ENCODE measurements at places on chromosomes 6 and 20.

GRCh38 chr20:20505554-20505953 is 137.7 kb downstream of the INSM1 start:
- DNase-seq = no peak

- no peak for DNase-seq
Observed at GRCh38 chr6:140537834-140538705, 1163.6 kb upstream of the CITED2 start.

GRCh38 chr20:21272279-21272678 is 30.9 kb upstream of the XRN2 start:
- no peak for DNase-seq

DNA sequence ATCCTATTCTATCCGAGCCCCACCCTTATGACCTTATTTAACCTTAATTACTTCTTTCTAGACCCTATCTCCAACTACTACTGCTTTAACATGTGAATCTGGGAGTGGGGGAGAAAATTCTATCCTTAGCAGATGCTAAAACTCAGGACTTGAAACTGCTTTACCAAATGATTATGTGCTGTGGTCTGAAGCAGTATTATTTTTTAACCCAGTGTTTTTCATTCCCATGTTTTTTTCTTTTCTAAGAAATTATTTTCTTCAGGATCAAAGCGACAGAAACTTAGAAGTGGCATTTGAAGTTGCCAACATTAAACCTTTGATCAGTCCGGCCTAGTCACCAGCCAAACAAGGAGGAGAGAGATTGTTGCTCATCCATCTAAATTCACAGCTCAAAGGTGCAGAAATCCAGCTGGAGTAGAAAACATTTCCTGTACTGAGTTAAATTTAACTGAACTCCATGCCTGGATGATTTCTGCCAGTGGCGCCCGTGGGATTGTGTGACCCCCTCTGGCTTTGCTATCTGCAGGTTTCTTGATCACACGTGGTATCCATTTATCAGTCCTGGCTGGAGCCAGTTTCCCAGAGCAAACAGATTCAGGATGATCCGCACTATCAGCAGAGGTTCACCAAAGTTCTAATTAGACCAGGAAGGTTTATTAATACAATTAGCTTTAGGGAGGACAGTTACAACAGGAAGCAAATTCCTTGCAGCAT is 300.5 kb downstream of the PLCB1 start:
- DNase-seq = no peak

DNA sequence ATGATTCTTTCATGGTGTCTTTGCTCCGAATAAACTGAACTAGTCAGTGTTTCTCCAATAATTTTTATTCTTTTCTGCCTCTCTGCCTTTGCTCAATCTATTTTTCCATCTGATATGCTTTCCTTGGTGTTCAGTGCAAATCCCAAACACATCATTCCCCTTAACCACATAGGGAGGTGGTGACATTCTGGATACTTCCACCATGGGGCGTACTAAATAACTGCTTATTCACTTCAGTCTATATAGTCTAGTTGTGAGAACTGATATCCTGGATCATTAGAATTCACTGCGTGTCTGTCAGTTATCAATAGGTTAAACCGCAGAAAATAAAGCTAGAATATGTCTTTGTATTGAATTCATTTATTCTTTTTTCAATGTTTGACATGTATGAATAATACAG is 83.1 kb downstream of the KCNQ5 start:
- DNase-seq = no peak

DNA sequence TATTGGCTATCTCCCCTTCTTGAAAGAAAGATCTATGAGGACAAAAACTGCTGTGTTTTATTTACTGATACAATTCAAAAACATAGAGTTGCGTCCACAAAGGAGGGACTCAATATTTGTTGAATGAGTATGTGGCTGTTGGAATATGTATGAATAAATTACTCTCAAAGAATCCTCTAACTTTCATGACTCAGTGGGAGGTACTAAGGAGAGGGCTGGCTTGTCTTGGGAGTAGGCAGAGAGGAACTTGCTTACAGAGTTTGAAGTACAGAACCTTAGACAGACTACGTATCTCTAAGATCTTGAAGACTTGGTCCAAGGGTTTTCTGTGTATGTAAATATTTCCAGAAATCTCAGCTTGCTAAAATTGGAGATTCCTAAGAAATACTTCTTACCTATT is 504.0 kb upstream of the PTCHD4 start:
- no peak for DNase-seq

GRCh38 chr6:6771224-6771945 is 182.9 kb downstream of the LY86 start:
- no peak for DNase-seq

GRCh38 chr6:139882234-139882633 is 507.8 kb upstream of the CITED2 start:
- DNase-seq = no peak

DNA sequence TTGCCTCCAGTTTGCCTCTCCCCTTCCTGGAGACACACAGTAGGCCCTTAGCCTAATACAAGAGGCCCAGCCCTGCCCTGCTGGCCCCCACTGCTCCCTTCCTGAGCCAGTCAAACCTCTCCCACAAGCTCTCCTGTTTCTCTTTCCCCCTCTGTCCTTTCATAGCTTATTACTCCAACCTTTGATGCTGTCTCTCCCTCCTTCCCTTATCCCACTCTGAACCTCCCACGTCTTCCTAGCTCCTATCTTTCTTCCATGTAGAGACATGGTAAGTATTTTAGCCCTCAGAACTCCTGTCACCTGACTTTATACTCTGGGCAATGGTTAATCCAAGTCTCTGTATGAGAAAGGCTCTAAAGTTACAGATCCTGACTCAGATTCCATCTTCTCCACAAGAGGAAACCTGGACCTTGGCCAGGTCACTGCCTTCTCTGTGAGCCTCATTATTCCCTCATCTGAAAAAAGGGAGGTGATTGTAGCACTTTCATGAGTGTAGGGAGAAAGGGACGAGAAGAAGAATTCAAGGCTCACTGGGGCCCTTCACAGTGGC is 6.7 kb downstream of the TGIF2 start:
- no peak for DNase-seq

DNA sequence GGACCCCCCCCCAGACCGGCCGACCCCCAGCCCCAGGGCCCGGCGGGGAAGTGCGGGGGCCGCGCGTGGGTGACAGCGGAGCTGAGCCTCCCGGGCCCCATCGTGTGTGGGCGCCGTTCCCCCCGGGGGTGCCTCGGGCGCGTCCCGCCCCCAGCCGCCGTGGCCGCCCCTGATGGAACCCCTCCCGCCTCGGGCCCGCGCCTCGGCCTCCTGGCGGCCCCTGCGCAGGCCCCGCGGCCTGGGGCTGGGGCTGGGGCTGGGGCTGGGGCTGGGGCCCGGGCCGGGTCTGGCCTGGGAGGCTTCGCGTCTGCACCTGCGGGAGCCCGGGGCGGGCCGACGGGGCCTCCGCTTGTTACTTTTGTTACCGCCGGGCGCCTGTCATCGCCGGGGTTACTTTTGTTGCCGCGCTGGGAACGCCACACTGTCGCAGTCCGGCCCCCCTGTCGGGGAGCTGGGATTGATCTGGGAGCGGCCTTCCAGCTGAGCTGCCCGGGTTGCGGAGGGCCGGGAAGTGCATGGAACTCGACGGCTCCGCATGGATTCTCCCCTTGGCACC is 598 bp downstream of the OGFR start:
- no peak for DNase-seq

GRCh38 chr6:5486214-5486613 is 224.9 kb downstream of the FARS2 start:
- DNase-seq = no peak

- no peak for DNase-seq
Observed at GRCh38 chr20:56932575-56933330, 303.6 kb downstream of the TFAP2C start.

DNA sequence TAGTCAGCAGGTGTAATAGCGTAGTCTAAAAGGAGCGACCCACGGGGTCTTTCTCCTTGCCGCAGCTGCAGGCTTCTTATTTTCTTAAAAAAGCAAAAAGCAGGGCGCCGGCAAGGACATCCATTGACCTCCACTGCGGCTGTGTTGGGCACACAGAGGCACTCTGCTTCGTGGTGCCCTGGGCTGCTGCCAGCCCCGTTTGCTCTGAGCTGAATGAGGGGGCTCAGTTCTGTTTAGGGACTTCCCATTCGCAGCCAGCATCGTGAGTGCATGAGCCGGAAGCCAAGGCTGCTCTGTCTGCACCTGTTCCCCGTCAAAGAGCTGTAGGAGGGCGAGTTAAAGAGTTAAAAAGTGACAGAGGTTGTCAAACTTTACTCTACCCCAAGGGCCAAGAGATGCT is 1.7 kb upstream of the SLC22A2 start:
- no peak for DNase-seq

- DNase-seq = no peak
Observed at GRCh38 chr6:133100865-133101264, 140.3 kb upstream of the EYA4 start.

- DNase-seq = no peak
Observed at GRCh38 chr6:147691446-147691845, 183.0 kb downstream of the SAMD5 start.

- no peak for DNase-seq
Observed at GRCh38 chr20:11080010-11080409, 406.2 kb upstream of the JAG1 start.

DNA sequence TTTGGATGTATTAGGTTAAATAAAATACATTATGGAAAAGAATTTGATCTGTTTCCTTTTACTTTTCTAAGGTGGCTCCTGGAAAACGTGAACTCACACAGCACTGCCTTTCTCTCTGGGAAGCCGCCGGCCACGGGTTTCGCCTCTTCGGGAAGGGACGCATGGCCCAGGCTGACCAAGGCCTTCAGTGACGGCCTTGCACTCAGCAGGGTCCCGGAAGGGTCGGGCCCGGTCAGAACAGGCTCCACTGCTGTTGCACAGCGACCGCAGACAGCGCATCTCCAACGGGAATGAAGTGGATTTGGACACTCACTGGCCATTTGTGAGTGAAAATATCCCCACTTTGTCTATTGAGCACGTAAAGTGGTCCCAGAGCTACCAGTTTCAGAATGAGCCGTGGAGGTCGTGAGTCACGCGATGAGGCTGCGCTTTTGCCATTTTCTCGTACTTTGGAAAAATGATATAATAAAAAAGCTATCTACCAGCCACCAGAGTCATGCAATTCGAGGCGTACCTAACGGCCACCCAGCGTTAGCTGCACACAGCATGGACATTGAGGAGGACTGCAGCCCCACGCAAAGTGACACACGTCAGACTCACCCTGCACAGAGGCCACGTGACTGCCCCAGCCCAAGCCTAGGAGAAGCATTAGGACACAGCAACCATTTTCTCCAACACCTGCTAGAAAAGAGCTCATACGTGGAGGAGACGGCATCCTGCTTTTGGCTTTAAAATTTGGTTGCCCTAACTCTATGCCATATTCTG is 244.3 kb downstream of the TTLL2 start:
- DNase-seq = no peak

- no peak for DNase-seq
Observed at GRCh38 chr6:167860550-167861226, 34.0 kb downstream of the AFDN start.

- DNase-seq = no peak
Observed at GRCh38 chr6:32889533-32889932, 35.5 kb downstream of the PSMB9 start.

DNA sequence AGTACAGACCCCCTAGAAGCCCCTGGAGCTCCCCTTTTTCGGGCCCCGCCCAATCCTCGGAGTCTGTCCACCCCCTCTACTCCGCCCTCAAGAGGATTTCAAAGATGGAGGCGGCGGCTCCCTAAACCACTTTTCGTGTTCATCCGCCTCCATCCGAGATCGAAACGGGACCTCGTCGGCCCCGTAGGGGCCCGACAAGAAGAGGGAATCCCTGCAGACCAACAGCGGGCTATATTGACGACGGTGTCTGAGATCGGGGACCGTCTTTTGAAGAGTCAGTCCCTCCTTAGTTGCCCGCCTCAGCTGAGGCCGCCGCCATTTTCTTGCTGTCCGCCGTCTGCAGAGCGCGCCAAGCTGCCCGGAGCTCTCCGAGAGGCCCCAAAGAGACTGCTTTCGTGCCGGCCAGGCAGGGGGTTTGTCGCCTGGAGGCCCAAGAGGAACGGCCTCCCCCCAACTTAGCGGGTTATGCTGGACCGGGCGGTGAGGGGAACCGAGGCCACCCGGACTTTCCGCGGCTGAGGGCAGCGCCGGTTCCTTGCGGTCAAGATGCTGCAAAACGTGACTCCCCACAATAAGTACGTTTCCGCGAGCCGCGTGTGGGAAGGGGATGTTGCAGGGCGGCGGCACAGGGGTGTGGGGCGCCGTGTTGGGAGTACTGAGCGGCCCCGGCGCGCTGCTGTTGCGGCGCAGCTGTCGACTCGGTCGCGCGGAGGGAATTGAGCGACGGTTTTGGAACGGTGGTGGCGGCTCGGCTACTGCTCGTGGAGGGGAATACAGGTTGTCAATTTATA is 4.2 kb downstream of the BRD2 start:
- DNase-seq = peak; percentile 29

DNA sequence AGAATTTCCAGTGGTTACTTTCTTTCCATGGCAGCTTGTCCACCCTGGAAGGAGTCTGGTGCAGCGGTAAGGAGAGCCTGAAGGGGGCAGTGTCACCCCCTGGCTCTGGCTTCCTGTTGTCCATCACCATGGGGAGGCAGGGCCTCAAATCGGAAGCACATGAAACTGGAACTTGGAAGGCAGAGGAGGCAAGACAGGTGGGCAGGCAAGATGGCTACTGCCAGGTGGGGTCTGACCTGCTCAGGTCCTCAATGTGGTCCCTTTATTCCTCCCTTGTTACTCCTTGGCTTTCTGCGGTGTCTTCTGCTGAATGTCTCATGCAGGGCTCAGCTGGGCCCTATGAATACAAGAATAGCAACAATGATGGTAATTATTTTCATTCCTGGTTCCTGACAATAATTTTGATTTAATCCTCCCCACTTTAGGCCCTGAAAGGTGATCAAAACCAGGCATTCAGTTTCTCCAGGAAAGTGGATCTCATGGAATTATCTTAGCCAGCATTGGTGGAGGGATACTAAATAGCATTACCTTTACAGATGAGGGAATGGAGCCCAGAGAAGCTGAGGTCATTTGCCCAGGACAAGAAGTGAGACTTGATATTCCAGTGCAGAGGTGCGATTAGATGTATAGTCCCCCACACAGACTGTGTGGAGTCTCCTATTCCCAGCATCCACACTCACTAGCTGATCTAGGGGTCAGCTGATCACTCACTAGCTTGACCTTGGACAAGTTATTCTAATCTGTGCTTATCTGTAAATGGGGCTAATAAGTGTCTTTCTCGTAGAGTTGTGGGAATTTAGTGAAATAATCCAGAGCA is 17.6 kb upstream of the SNAI1 start:
- DNase-seq = no peak

DNA sequence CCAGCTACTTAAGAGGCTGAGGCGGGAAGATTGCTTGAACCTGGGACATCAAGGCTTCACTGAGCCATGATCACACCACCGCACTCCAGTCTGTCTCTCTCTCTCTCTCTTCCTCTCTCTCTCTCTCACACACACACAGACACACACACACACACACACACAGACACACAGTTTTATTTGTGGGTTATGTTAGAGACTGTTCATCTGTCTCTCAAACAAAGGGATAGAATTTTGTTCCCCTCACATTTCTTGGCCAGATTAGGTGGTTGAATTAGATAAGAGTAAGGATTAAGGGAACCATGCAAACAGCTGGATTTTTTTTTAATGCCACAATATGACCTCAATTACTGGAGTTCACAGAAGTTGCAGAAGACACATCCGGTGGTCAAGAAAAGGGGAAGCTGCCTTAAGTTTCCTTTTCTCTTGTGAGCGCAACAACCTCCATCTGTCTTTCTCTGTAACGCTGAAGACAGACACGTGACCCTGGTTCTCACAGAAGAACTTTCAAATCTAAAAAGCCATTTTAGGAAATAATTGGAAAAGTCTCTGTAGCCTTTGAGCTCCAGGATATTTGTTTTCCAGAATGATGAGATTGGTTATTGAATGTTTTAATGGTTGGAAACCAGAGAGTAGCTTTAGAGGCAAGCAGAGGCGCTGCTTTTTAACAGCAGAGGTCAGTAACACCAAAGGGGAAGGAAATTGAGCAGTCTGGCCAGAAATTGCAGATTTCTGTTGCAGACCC is 32.9 kb upstream of the LGSN start:
- no peak for DNase-seq
